ENCODE measurements at places on chromosomes 16 and 17.

DNA sequence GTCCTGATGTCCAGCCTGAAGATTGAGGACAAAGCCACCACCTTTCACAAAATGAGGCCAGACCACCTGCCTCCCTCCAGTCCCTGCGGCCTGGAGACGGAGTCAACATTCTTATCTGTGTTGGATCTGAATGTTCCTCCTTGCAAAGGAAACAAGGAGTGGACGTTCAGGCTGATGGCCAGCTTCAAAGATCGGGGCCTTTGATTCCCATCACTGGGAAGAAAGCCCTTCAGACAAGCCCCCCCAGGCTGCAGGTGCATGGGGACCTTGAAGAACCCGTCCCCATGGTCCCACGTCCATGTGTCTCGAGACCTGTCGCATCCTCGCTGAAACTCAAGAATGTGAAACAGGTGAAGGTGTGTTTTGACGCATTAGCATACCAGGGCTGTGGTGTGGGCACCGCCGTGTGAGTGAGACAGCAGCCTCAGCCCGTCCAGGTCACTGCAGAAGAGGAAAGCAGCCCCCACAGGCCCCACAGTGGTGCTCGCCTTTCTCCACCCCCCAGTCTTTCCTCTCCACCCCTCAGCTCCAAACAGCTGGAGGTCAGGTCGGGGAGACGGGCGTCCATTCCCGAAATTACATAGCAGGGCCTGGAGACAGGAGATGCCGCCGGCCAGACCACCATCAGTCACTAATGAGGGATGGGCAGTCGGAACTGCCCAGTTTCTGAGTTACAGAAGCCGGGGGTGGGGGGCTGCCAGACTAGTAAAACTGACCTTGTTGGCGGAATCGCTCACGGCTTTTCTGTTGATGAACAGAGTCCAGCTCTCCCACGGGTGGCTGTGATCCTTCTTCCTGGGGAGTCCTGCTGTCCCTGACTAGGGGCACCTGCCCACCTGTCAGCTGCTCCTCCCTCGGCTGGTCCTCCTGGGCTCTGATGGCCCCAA lies 877 bp upstream of the CSNK1D start:
- no peak for DNase-seq

- peak; percentile 24 for DNase-seq
Observed at GRCh38 chr17:13114601-13115031, 96.8 kb upstream of the ELAC2 start.

- no peak for DNase-seq
Observed at GRCh38 chr16:57938936-57939871, 31.7 kb downstream of the CNGB1 start.

DNA sequence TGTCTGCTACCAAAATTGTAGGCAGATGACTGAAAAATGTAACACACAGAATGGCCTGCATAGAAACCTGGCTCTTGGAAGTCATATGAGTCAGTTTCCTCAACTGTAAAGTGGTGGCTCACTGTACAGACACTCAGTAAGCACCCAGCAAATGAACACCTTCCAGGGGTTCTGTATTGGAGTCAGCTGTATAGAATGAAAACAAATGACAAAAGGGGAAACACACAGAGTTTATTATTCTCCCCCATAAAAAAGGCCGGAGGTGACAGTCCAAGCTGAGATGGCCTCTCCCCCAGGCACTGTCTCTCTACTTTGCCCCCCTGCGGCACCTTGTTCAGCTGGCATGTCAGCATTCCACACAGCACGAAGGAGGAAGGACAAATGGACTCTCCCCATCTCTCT lies 6.2 kb upstream of the MEOX1 start:
- DNase-seq: no peak

GRCh38 chr16:7646821-7647500 lies 314.3 kb downstream of the RBFOX1 start:
- DNase-seq: no peak
